Activated CD4-positive, alpha-beta T cell treated with anti-CD3 and anti-CD28 coated beads, Interleukin-2, Interleukin-4, amounts not matched to agents 100 ng/mL and 50 ng/mL, durations not matched to agents 16 hours and 8 hours (primary cell): ENCODE measurements at places on chromosomes 3 and 15.

DNA sequence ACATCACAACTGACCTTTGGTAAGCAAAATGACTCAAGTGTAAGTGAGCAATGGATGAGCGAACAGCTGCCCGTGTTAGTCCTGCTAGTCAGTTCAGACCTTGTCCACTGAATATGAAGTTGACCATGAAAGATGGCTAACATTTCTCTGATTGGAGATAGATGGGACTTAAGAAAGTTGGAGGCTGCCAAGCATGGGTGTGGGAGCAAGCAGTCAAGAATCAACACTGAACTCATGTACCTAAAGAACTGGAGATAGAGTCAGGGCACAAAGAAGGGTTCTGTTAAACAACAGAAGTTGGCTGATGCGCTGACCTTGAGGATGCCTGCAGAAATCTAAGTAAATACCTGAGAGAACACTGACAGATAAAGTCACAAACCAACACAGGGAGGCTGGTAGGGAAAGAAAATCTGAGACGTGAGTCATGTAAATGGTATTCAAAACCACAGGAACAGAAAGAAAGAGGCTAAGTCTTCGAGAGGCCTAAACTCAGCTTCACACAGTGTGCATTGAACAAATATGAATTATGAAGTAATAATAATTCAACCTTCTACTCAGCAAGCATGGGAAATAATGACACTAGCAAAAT lies 30.7 kb upstream of the ANPEP start:
- DNase-seq = peak; percentile 17

- DNase-seq = peak; percentile 78
These were observed 205.7 kb upstream of the ZPLD1 start for GRCh38 chr3:102229062-102229655.

DNA sequence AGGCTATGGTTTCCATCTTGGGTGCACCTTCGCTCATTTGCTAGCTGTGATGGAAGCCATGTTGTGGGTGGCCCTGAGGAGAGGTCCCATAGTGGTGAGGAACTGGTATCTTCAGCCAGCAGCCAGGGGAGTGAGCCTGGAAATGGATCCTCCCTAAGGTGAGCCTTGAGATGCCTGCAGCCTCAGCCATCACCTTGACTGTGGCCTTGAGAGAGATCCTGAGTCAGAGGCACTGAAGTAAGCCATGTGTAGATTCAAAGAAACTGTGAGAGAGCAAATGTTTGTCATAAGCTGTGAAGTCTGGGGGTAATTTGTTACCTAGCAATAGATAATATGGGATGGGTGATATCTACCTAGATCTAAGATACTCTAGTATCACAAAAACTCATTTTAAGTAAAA lies 105.3 kb downstream of the SNRK start:
- DNase-seq = peak; percentile 14

DNA sequence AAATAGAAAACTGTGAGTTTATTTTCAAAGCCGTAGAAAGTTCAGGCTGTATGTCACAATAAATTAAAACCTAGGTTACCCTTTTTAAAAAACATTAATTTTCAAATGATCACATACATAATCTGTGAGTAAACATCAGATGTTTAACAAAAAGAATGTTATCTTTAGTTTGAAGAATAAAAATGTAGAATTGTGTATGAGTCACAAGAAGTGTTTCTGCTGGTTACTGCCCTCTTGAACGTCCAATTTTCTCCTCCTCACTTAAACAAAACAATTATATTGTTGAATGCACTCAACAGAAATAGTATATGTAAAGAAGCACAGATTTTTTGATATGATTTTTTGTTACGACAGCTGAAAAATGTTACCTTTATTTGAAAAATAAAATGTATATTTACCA lies 855.1 kb downstream of the ROBO1 start:
- no peak for DNase-seq

DNA sequence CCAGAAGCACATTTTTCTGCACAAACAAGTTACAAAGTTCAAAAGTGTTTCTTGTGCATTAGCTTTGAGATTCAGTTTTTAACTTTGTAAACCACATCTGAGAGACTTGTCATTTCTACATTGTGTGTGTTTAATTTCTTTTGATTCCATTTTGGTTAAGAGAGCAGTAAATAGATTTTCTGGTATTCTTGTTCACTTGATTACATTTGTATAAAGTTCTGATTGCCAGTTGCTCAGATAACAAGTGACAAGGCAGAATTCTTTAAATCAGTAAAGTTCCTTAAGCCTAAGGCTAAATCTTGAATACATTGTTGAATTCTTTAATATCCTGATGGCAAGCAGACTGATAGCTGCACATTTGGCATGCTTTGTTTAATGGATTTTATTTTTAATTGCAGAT lies 3.1 kb upstream of the FBXO22 start:
- DNase-seq = no peak

GRCh38 chr3:115921711-115922110 lies 298.4 kb downstream of the GAP43 start:
- DNase-seq = no peak

GRCh38 chr15:74244822-74245341 lies 8.8 kb downstream of the CCDC33 start:
- DNase-seq = no peak

GRCh38 chr3:188948281-188948996 lies 223.3 kb upstream of the TPRG1 start:
- peak; percentile 14 for DNase-seq

DNA sequence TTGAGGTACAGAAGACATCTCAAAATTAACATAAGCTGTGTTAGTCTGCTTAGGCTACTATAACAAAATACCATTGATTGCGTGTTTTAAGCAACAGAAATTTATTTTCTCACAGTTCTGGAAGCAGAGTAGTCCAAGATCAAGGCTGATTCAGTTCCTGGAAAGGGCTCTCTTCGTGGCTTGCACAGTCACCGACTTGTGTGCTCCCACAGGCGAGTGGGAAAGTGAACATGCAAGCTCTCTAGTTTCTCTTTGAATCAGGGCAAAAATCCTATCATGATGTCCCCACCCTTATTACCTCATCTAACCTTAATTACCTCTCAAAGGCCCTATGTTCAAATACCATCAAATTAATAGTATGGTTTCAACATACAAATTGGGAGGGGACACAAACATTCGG lies 505.9 kb downstream of the ZIC1 start:
- no peak for DNase-seq

- DNase-seq = no peak
These were observed 18.6 kb downstream of the CSTA start for GRCh38 chr3:122343654-122344053.

GRCh38 chr15:51283026-51283425 lies 55.4 kb downstream of the CYP19A1 start:
- DNase-seq = no peak

- DNase-seq = no peak
These were observed 603 bp downstream of the EIF1B start for GRCh38 chr3:40309925-40310695.
